ENCODE measurements at places on chromosomes 11 and 22. TPM values are rescaled to one million over a fixed set of nuclear protein-coding genes. Genes with fewer than 3 reads are reported as not detected.
A peak's percentile ranks its signal among the peaks of the same experiment; 100 is the strongest.

DNA sequence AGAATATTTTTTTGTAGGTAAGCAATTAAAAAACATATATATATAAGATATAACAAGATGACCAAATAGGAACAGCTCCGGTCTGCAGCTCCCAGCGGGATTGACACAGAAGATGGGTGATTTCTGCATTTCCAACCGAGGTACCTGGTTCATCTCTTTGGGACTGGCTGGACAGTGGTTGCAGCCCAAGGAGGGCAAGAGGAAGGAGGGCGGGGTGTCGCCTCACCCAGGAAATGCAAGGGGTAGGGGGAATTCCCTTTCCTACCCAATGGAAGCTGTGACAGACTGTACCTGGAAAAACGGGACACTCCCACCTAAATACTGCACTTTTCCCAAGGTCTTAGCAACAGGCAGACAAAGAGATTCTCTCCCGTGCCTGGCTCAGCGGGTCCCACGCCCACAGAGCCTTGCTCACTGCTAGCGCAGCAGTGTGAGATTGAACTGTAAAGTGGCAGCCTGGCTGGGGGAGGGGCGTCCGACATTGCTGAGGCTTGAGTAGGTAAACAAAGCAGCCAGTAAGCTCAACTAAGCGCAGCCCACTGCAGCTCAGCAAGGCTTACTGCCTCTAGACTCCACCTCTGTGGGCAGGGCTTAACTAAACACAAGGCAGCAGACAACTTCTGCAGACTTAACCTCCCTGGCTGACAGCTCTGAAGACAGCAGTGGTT is 163.8 kb downstream of the CWF19L2 start:
- no peak for DNase-seq

Gene ANKK1
- total RNA-seq, result 3.2 TPM

- DNase-seq, result peak; percentile 61
These were observed 386.5 kb downstream of the SOX6 start for GRCh38 chr11:15969701-15970329.

GRCh38 chr11:88089134-88089533 is 86.1 kb downstream of the RAB38 start:
- DNase-seq, result no peak

Gene OR51B5
- not detected for total RNA-seq

Gene C22orf31
- not detected for total RNA-seq

- DNase-seq, result peak; percentile 76
These were observed 167.0 kb downstream of the BUD13 start for GRCh38 chr11:116605543-116606459.

Gene MRPL40
- 26.6 TPM for total RNA-seq

- DNase-seq, result no peak
These were observed 19.7 kb upstream of the EFCAB6 start for GRCh38 chr22:43831561-43832392.

GRCh38 chr11:134145715-134146114 is 76.8 kb downstream of the JAM3 start:
- no peak for DNase-seq

DNA sequence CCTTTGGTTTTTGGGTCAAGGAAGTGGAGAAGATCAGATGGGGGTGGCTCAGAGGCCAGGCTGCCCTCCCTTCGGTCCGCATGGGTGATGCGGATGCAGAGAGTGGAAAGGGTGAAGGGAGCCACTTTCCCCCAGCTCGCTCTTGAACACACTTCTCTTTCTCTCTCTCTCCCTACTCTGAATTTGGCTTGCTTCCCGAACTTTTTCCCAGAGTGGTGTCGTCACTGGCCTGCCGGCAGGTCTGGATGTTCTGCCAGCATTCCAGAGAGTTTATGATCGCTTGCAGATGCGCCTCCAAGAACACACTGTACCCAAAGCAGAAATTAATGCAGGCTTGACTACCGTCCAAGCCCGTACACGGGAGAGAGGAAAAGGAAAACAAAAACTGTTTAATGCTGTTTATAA is 103.2 kb downstream of the ZBTB16 start:
- DNase-seq, result peak; percentile 97

- no peak for DNase-seq
These were observed 31.8 kb downstream of the DLG2 start for GRCh38 chr11:85595285-85595884.

Gene ARL14EP
- total RNA-seq, result 14.0 TPM

GRCh38 chr22:36756031-36756430 is 19.9 kb downstream of the IFT27 start:
- no peak for DNase-seq

DNA sequence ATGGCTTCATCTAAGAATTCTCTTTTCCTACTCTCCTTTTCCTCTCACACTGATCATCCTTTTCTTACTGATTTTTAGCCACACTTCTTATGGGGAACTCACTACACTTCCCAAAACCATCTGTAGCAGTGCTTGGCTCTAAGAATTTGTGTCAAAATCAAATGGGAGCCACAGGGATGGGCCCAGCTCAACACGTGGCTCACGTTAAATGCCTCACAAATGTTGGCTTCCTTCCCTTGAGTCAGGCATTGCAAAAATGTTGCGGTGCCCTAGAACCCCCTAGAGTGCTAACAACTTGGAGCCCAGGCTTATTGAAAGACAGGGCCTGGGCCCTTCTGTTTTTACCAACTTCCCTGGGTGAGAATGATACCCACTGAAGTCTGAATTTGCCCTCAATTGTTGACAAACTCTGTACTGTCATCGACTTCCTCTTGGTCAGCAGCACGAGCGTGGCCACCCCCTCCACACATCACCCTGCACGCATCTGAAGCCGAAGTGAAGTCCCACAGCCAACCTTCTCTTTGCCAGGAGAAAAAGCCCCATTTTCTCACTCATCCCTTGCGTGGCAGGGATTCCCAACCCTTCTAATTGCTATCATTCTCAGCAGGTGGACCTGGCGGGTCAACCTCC is 69.7 kb downstream of the ELFN2 start:
- no peak for DNase-seq

DNA sequence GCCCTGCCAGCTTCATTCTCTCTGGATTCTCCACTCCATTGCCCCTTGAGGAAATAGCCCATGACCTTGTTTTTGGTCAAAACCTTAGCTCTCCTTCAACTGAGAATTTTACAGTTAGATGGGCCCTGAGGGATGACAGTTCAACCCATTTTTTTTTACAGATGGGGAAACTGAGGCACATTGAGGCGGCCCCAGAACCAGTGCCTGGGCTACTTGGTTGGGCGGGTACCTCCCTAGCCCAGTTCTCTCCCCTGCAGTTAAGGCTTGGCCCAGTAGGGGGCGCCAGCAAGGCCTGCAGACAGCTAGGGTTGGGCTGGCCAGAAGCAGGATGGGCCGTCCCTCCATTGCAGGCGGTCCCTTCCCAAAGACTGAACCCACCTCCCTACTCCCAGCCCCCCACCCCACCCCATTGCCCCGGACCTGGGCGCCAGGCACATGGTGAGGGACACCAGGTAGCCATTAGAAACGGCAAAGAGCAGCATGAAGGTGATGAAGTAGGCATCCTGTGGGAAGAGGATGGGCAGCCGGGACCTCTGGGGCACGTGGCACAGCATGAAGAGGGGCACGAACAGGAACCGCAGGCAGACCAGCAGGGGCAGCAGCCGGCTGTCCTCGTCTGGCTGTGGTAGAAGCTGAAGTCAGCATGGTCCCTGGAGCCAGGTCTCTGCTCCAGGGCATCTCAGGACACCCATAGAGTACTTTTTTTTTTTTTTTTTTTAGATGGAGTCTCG is 7.6 kb downstream of the SLC29A2 start:
- DNase-seq, result no peak

Gene OR8D4
- 0.06 TPM for total RNA-seq

Gene ALDH3B2
- 211 TPM for total RNA-seq

Gene WBP2NL
- 1.4 TPM for total RNA-seq

DNA sequence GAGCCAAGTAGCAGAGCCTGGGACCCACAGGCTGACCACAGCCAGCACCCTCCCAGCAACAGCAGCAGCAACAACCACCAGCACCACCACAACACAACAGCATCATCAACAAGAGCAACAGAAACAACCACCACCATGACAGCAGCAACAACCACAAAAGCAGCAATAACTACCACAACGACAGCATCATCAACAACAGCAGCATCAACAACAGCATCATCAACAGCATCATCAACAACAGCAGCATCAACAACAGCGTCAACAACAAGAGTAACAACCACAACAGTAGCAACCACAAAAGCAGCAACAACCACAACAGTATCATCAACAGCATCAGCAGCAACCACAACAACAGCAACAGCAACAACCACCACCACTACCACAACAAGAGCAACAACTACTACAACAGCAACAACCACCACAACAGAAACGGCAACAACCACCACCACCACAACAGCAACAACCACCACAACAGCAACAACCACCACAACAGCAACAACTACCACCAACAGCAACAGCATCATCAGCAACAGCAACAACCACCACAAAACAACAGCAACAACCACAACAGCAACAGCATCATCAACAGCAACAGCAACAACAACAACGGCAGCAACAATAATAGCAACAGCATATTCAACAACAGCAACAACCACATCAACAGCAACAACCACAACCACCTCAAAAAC is 22.1 kb upstream of the FGF3 start:
- DNase-seq, result no peak

All from lower leg skin (tissue), 4 donors.